ENCODE measurements at places on chromosomes 6 and 20.

DNA sequence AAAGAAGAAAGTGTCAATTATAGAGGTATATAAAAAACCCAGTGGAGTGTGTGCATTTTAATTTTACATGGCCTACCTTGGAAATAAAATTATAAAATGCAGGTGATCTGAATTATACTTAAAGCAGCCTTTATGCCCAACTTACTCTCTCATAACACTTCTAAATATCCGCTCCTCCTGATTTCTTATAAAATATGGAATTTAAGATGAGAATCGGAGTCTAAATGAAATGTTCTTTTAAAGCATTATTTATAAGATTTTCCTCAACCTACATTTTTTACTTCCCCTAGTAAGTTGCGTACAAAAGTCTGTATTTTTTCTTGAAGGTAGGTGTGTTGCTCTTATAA, 3.5 kb downstream of the CITED2 start:
- no peak for DNase-seq

- no peak for DNase-seq
These were observed 15.3 kb upstream of the SRSF6 start for GRCh38 chr20:43442282-43442880.

DNA sequence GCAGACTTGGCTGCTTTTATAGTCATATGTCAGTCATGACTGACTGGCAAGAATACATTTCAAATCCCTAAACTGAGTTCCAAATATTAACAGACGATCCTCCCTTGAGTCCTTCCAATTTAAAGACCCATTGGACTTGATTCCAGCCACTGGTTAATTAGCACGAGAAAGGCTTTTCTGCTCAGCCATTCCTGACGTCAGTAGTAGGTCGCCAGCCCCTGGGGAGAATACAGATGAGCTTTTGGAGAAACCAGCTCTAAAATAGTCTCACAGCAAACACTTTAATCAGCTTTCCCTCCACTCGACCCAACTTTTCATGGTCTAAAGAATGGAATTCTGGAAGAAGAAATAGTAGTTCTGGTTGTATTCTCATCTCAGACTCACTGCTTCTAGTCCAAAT, 91.6 kb downstream of the SLC22A3 start:
- DNase-seq = no peak

GRCh38 chr6:149387779-149388512, 12.1 kb upstream of the SUMO4 start:
- no peak for DNase-seq

- no peak for DNase-seq
These were observed 58.1 kb downstream of the RAB44 start for GRCh38 chr6:36755435-36756348.

- DNase-seq = no peak
These were observed 65.7 kb downstream of the PYGB start for GRCh38 chr20:25313593-25313992.

DNA sequence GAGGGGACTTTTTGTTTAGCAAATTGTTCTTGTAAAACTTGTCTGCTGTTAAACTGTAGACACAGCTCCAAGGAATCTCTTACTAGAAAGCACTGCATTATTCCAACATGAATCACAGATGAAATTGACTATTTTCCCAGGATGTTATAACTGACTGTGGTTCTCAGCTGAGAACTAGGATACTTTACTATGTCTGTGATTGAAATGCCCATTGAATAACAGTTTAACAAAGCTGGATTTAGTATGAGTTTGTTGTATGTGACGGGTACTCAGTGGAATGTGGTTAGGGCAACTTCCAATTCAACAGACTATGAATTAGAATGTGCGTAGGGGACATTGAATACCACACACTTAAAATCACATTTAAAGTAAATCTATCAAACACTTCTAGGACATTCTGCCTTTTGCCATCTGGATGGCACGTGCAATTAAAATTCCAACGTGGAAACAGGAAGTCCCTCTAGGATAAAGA, 193.4 kb upstream of the PREP start:
- DNase-seq = no peak

GRCh38 chr6:35036059-35036827, 104.9 kb downstream of the TCP11 start:
- no peak for DNase-seq

DNA sequence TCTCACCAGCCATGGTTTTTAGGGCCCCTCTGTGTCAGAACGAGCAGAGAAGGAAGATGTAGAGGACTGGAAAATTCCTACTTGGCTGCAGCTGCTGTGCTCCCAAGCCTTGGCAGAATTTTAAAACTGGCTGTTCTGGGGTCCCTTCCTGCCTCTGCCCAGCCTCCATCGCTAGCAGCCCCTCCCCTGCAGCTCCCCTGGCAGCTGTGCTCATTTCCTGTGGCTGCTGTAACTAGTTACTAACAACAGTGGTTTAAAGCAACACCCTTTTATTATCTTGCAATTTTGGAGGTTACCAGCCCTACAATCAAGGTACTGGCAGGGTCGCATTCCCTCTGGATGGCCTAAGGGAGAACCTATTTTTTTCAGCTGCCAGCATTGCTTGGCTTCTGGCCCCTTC, 3.7 kb upstream of the CST11 start:
- DNase-seq = no peak

DNA sequence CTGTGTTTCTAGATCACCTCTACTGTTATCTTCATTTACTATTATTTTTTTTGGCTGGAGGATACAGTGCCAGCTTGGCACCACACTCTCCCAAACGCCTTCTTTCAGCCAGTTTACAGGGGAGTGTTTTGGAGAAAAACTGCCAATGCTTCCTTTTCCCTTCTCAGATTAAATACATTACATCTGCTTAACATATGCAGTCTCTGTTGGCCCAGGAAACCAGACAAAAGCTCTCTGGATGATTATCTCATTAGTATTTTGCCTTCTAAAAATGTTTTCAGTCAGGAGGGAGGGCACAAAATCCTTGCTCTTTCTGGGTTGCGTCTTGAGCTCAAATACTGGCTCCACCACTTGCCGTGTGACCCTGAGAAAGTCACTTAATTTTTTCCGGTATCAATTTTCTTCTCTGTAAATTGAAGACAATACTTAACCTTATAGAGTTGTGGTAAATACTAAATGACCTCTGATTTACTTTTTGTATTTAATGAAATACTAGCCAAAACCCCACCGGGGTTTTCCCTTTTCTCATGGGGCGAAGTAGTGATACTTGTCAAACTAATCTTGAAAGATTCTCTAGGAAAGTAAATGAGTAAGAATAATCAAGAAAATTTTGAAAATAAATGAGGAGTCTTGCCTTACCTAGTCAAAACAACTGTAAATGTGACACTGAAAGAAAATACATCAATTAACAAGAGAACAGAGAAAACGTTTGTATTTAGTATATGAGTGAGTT, 146.2 kb downstream of the MMS22L start:
- DNase-seq = no peak

DNA sequence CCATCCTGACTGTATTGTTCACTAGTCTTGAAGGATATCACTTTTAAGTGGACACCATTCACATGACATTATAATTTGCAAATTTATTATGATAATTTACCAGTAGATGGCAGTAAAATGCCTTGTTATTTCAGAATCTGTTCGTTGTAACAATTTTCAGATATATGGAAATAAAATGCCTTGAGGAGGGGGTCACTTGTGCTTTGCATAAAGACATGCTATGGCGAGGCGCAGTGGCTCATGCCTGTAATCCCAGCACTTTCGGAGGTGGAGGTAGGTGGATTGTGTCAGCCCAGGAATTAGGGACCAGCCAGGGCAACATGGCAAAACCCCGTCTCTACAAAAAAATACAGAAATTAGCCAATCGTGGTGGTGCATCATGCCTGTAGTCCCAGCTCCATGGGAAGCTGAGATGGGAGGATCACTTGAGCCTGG, 9.0 kb upstream of the NCOA6 start:
- no peak for DNase-seq

DNA sequence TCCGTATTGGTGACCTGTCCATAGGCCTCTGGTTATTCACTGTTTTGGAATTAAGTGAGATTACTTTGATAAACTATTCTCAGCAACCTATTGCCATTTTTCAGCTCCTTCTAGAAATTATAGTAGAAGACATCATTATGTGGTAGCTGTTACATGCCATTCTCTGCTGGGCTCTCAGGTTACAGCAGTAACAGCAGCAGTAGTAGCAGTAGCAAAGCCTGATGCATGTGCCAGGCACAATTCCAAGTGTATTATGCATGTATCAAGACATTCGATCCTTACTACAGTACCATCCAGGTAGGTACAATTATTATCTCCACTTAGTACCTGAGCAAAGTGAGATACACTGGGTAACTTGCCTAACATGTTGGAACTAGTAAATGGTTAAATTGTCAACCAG, 74.3 kb downstream of the RPS12 start:
- no peak for DNase-seq

GRCh38 chr6:169652896-169653295, 48.9 kb downstream of the WDR27 start:
- no peak for DNase-seq

GRCh38 chr20:3251806-3252205, 12.8 kb upstream of the SLC4A11 start:
- no peak for DNase-seq

- DNase-seq = no peak
These were observed 111.2 kb downstream of the THBS2 start for GRCh38 chr6:169142538-169142844.

DNA sequence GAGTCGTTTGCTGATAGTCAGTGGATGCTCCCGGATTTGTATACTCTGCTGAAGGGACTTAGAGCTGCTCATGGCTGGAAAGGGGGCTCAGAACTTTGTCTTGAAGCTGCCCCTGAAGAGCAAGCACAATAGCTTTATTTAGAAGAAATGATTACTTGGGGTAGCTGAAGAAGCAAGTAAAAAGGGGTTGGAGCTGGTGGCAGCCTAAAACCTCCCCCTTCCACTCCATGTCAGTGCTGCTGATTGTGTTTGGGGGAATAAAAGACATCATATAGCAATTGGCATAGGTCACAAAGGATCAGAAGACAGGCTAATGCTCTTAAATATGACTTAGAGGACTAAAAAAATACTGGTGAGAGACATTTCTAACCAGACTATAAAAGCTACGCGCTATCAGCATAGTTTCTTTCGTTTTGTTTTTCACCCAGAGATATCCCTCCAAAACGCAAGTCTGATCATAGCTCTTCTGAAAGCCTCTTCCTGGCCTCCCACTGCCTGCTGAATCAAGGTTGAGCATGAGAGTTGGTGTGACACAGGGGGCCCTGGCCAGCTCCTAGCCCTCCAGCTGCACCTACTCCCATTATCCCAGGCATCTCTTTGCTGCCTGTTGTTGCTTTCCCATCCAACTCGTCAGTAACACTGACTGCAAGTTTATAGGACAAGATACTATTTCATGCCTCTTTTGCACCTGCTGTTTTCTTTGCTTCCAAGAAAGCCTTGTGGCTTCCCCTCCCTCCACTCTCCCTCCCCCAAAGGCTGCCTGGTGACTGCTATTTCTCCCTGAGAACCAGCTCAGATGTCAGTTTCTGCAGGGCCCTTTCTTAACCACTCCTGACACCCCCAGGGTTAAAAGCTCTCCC, 33.9 kb upstream of the SGK1 start:
- no peak for DNase-seq

GRCh38 chr6:79862126-79862525, 85.2 kb downstream of the ELOVL4 start:
- no peak for DNase-seq

DNA sequence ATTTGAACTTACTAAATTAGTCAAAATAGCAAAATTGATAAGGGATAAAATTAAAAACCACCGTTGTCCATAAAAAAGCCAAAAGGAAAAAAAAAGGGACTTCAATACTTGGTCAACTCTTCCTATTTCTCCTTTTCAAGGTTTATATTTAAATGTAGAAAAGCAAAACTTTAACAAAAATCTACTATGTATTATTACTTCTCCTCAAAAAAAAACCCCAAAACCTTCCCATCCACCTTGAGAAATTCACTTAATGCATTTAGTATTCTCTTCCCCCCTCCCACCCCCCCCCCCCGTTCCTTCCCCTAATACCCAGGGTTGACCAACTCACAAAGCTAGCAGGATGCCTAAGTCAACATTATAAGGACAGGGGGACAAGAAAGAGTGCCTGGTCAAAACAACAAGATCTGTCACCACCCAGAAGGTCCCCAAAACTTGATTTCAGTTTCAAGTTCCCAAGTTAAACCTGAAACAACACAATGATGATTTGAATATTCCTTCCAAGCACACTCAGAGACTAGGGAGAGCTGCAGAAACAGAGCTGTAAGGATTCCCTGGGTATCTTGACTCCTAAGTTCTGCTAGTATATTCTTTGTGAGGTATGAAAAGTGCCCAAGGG, 14.6 kb downstream of the GMDS start:
- DNase-seq = no peak

DNA sequence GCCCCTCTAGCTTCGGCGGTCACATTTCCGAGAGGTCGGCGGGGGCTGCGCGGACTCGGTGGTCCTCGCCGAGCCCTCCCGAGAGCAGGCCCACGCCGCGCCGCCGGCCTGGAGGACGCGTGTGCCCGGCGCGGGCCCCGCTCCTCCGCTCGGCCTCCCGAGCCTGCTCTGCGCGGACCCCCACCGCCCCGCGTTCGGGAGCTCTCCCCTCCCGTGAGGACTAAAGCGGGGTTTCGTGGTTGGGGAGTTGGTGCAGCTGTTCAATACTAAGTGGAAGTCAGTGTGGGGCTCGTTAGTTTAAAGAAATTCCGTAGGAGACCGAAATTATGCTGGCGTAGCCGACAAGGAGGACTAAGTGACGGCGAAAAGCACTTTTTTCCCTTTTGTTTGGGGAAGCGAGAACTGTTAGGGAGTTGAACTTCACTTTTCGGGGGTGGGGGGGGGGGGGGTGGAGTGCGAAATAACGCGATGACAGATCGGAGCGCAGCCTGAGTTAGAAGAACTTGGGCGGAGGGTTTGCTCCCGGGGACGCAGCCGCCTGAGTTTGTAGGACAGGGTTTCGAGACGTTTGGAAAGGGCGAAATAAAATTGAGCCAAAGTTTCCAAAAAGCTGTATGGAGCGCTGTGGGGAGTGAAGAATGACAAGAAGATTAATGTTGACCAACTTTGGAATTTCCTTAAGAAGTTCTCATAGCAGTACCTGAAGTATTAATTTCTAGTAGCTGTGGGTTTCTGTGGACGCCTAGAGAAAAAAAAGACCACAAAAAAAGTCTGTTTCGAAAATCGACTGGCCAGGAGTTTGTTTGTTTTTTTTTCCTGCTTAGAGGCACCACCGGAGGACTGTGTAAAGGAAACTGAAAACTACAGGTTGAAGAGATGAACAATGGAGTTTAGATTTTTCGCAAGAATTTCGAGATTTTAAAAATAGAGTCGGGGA, 1.4 kb downstream of the QKI start:
- no peak for DNase-seq

DNA sequence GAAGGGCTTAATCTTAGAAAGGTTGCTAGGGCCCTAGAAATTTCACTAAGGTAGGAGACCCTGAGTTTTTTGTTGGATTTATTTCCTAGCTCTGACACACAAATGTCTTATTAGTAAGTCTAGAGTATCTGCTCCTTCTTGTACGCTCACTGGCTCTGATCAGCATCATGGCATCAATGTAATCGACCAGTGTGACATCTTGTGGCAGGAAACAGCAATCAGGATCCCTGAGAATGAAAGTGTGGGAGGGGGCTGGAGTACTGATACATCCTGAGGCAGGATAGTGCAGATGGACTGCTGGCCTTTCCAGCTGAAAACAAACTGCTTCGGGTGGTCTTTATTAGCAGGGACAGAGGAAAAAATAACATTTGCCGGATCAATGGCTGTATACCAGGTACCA, 10.0 kb upstream of the CST7 start:
- DNase-seq = no peak

- DNase-seq = no peak
These were observed 7.5 kb downstream of the SF3B5 start for GRCh38 chr6:144087789-144088426.

All from iPS DF 19.7 (cell line).